ENCODE measurements at places on chromosomes 7 and 10.

GRCh38 chr10:80144067-80144695, 11.7 kb downstream of the PLAC9 start:
- DNase-seq = peak; percentile 63

- no peak for DNase-seq
Observed at GRCh38 chr7:92839901-92840300, 3.5 kb upstream of the CDK6 start.

DNA sequence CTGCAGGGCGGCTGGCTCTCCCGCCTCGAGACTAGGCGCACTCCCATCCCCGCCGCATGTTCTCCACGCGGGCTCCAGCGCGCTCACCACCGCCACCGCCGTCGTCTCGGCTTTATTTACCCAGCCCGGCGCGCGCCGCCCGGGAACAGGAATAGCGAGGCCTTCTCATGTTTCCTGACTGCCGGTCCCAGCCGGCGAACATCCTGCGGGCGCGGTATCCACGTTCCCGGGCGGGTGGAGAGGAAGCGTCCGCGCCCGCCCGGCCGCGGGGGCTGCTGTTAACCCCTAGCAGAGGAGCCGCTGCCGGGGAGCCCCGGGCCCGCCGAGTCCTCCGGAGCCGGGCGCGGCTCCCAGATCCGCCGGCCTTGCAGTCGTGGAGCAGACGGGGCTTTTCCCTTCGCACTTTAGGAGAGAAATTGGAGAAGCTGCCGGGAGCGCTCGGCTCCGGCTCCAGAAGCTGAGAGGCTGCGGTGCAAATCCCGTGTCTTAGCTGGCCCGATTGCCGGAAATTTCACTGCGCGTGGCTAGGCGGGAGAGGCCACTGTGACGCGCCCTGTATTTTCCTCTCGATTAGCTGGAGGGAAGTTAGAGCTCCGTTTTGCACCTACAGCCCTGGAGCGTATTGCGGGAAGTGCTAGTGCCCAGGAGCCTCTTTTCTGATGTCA, at the start of gene MKX:
Gene MKX, minus strand, starts transcription at position 88 of the 665 bp plus-strand sequence. CDS start 2,404 bp downstream, outside the sequence.
- peak; percentile 57 for DNase-seq

DNA sequence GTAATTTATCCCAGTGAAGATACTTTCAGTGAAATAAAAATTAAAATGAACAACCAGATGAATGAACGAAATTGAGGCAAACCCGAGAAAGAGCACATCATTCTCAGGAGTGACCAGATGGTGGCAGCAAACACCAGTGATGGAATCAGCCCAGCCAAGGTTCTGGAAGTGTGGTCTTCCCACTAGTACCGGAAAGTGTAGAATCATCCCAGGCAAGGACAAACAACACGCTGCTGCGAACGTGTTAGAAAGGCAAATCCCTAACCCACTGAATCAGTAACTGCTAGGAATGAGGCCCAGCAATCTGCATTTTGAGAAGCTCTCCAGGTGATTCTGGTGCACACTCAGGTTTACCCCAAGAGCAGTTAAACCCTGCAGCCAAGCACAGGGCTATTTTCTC, 15.5 kb upstream of the SLC18A3 start:
- DNase-seq = peak; percentile 61

- no peak for DNase-seq
Observed at GRCh38 chr10:52463826-52464225, 149.7 kb downstream of the DKK1 start.

DNA sequence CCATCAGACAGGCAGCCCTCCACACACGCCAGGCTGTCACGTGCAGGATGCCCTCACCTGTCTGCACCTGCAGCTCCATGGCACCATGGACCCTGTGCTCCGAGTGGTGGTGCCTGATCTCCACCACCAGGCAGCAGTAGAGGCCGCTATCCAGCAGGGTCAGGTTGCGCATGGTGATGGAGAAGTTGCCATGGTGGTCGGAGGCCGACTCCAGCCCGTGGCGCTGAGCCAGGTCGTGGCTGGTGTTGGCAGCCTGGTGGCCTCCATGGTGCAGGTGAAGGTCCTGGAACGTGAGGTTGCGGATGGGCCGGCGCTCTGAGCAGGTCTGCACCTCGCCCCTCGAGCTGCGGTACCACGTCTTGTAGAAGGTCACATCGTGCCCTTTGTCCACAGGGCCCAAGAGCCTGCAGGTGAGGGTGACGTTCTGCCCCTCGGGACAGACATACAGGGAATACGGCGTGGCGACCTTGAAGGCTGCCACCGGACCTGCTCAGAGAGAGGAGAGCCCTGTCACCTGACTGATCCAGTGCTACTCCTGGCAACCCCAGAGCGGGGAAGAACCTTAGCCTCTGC, 11.7 kb downstream of the VSIR start:
- DNase-seq = no peak

GRCh38 chr7:158999496-158999895, 143.1 kb downstream of the DYNC2I1 start:
- DNase-seq = no peak

- peak; percentile 25 for DNase-seq
Observed at GRCh38 chr7:114722562-114722961, 199.3 kb upstream of the MDFIC start.

- DNase-seq = no peak
Observed at GRCh38 chr10:127996586-127996985, 89.7 kb downstream of the PTPRE start.

DNA sequence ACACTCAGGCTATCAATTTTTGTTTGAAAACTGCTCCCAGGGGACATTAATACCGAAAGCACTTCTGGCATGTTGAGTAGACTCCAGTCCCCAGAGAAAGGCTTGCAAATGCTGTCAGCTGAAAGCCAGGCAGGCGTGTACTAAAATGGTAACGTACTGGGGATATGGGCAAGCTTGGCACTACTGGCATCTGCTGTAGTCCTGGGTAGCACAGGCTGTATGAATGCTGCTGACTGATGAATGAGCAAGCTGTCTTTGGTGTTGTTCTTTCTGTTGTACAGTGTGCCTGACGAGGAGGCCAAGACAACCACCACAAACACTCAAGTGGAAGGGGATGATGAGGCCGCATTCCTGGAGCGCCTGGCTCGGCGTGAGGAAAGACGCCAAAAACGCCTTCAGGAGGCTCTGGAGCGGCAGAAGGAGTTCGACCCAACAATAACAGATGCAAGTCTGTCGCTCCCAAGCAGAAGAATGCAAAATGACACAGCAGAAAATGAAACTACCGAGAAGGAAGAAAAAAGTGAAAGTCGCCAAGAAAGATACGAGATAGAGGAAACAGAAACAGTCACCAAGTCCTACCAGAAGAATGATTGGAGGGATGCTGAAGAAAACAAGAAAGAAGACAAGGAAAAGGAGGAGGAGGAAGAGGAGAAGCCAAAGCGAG, 53.5 kb upstream of the AGBL3 start:
- DNase-seq = no peak

DNA sequence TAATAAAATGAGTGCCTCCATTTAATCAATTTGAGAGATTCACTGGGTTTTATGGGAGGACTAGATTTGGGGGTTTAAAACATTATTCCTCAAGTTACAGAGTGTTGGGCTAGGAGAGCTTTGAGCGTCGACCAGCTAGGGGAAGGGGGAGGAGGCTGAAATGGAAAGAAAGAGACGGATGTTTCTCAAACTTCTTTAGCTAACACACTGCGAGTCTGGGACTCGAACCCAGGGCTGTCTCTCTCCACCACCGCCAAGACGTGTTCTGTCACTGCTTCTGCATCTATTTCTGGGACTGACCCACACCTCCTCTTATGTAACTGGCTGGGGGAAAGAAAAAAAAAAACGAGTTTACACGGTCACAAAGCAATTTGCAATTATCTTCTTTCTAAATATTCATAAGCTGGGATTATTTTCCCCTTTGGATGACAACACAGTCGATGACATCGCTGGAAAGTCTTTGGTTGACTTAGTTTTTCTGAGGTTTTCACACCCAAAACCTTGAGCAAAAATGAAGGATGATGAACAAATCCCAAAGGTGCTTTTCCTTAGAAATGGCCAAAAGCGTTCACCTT, 27.2 kb downstream of the CHST15 start:
- DNase-seq = no peak

DNA sequence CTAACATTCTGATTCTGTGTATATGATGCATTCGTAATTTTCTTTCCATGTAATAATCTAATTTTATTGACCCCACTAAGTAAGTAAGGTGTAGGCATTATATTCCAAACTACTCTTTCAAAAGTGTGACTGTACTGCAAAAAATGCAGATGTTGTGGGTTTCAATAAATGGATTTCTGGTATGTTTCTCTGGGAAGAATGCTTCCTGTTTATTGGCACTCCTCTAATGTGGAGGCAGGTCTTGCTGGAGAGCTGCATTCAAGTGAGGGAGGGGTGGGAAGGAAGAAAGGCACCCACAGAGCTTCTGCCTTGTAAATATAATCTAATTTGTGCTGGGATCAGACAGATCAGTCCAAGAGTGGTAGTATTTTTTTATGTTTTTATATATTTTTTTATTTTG, 23.9 kb downstream of the ST7 start:
- peak; percentile 18 for DNase-seq

- peak; percentile 60 for DNase-seq
Observed at GRCh38 chr10:105837951-105838350, 1196.9 kb downstream of the SORCS3 start.

DNA sequence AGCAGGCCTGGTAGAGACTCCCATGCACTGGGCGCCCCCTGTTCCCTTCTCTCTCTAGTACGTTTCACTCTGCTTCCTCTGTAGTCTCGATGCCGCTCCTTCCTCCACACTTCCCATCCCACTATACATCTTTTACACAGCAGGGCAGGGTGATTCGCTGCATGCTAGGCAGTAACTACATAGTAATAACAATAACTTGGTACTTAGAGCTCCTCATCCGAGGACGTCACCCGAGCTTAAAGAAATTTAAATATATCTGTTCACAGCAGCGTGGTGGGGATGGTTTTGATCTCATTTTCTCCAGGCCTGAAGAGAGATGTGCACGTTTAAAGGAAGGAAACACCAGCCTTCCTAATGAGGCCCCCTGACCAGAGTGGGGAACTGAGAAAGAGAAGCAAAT, 276.9 kb downstream of the SKAP2 start:
- no peak for DNase-seq

- DNase-seq = peak; percentile 45
Observed at GRCh38 chr10:6786579-6787031, 206.5 kb upstream of the PRKCQ start.

DNA sequence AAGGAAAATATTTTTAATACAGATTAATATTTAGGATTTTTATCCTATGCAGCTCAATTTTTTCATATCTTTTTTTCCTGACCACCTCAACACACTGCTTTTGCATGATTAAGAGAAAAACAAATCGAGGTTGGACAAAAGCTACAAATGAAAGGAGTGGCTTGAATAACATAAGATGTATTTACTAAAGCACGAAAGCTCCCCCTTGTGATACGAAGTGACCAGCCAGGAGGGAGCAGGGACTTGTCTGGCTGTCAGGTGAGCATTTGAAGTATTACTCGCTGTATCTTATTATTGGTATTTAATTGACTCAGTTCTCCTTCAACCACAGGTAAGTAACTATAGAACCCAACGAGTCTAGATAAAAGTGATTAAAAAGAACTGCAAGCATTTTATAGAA, 265.2 kb upstream of the PHF14 start:
- no peak for DNase-seq

Data from kidney tubule cell (primary cell).